HFFc6 (cell line): ENCODE measurements at places on chromosomes 3 and 15. TPM values are rescaled to one million over a fixed set of nuclear protein-coding genes. Genes with fewer than 3 reads are reported as not detected.

VIPR1 gene
- not detected in 3 replicates for total RNA-seq

UCN2 gene
- total RNA-seq: 4.6 to 6.4 TPM (median 5.9 TPM) in 3 replicates

GOLGA8J gene
- not detected in 3 replicates for total RNA-seq

ITIH3 gene
- total RNA-seq: 0.22 to 0.97 TPM (median 0.63 TPM) in 3 replicates

PLSCR4 gene
- 11.0 to 13.9 TPM (median 11.9 TPM) in 3 replicates for total RNA-seq

- no peak for DNase-seq
Observed at GRCh38 chr3:123412076-123412475, 36.8 kb downstream of the ADCY5 start.

- no peak for DNase-seq
Observed at GRCh38 chr15:93164409-93164808, 75.4 kb upstream of the RGMA start.

- no peak for DNase-seq
Observed at GRCh38 chr3:81349816-81350340, 411.6 kb downstream of the GBE1 start.

GRCh38 chr3:17355591-17355990, 386.8 kb downstream of the TBC1D5 start:
- DNase-seq: no peak

GRCh38 chr3:129673897-129674797, 67.7 kb upstream of the PLXND1 start:
- no peak for DNase-seq

DNA sequence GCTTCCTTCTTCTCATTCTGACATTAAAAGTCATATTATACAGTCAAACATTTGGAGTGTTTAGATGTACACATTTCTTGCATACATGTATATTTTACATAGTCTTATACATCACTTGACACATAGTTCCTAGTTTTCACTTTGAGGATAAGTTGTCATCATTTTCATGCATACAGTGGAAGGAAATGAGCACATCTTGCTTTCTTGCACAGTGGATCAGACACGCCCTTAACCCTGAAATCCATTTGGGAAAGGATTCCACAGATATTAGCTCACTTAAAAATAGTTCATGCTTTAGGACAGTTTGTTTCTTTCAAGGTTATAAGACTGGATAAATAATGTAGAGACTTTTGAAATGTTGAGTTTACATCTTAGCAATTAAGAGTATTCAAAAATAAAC, 148.6 kb upstream of the MME start:
- DNase-seq: peak; percentile 44

DNA sequence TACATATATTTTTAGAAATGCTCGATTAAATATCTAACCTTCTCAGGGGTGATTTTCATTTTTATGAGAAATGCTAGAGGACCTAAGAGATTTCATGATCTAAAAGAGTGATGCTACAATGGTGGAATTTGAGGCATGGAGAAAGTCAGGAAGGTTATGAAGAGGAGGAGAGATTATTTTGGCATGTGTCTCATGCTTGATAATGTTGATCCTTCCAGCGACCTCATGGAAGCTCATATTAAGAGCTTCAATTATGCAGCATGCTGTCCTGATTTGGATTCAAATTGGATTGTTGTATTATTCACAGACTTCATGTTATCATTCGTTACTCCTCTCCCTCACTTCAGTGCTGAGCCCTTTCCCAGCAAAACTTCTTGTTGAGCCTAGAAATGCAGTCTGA, 112.5 kb downstream of the RAP2B start:
- DNase-seq: no peak
